ENCODE measurements at places on chromosomes 1 and 21.
A peak's percentile ranks its signal among the peaks of the same experiment; 100 is the strongest.

GRCh38 chr1:202807926-202808757 is at the start of gene KDM5B:
Gene KDM5B, minus strand, starts transcription at chr1:202808421. Its CDS starts 116 bp downstream, at chr1:202808305.
- DNase-seq: peak; percentile 66

- peak; percentile 99 for DNase-seq
These were observed at the start of gene PPP1R15B for GRCh38 chr1:204411451-204412204. Gene PPP1R15B, minus strand, starts transcription at chr1:204411817. Its CDS starts 406 bp downstream, at chr1:204411411.

GRCh38 chr21:41405321-41405720 is 20.7 kb upstream of the MX1 start:
- DNase-seq: no peak

GRCh38 chr1:228090613-228091081 is 8.1 kb downstream of the ARF1 start:
- DNase-seq: no peak

DNA sequence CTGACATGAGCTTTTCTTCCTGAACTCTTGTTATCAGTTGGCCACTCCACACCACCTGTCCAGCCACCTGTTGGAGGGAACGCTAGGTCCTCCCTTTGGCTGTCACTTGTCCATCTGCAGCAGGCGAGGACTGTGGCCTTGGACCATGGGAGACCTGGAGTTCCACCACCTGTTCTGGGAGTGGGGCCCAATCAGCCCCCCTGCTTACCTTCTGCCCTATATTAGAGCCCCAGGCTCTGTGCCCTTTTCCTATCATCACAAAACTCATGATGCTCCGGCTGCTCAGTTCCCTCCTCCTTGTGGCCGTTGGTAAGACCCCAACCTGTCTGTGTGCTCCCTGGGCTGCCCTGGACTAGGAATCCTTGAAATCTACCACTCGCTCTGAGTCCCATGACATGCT is at the start of gene CELA3A:
Gene CELA3A (plus strand): TSS at position 249 of the 400 bp plus-strand sequence. CDS start 18 bp downstream, at position 267.
- DNase-seq: no peak

DNA sequence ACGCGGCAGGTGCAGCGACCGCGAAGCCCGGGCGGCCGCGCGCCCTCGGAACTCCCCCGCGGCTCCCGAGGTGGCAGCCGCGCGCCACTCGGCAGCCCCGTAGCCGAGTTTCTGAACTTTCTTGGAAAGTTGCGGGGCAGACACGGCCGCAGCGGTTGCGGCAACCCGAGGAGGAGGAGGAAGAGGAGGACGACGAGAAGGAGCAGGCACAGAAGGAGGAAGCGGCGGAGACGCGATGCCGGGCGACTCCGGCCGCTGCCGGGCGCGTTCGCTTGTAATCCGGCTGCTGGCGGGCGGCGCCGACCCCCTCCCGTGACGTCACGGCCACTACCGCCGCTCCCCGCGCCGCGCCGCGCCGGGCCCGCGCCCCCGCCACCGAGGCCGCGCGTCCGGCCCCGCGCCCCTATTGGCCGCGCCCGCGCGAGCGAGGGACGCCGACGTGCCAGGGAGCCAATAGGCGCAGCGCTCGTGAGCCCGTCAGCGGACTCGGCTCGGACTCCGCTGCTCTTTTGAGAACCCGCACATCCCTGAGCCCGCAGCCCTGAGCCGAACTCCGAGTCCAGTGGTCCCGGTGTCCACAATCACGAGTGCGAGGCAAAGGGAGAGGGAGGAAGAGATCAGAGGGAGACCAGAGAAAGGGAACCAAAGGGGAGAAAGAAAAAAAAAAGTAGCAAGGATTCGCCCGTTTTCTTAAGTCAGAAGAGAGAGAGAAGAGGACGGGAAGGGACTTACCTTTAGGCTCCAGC is 736 bp upstream of the BARHL2 start:
- no peak for DNase-seq

Measured in CD4-positive, alpha-beta T cell treated with Interleukin-10 for 1 hour (primary cell).